CD4-positive, alpha-beta T cell treated with Interleukin-1 beta for 1 hour (primary cell): ENCODE measurements at places on chromosomes 1 and 21.

DNA sequence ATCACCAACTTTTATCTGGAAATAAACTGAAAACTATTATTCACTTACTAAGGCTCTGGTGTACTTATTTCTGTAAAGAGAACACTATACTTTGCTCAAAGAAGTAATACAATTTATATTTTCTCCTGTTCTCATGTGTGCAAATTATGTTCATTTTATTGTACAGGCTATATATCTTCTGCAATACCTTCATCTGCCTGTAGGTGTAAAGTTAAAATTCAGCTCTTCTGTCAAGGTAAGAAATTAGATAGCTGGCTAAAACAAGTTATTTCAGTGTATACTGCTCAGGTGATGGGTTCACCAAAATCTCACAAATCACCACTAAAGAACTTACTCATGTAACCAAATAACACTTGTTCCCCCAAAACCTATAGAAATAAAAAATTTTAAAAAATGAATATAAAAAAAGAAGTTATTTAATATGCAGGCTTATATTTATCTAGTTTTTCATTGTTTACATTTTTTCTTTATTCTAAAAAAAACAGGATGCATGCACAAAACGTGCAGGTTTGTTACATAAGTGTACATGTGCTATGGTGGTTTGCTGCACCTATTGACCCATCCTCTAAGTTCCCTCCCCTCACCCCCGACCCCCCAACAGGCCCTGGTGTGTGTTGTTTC lies 81.5 kb downstream of the PTGER3 start:
- DNase-seq = no peak

GRCh38 chr1:159839116-159839849 lies 12.6 kb downstream of the SLAMF8 start:
- DNase-seq = no peak

DNA sequence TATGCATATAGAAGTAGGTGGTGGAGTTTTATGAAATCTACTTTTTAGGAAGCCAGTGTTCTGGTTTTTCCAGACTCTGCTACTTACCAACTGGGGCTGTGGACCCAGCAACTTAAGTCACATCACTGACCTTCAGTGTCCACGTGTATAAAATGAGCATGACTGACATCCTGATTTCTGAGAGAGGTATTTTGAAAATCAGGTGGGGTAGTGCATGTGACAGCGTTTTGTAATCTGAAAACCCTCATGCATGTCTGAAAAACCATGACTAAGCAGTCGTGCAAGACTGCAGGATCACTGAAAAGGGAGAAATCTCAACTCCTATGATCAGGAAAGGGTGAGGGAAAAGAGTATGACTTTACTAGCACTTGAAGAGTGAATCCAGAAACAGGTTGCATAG lies 26.1 kb downstream of the CR1L start:
- DNase-seq = no peak

- DNase-seq = no peak
Observed at GRCh38 chr1:91065337-91065736, 43.5 kb upstream of the ZNF644 start.

GRCh38 chr21:29096218-29097015 lies 23.0 kb upstream of the CCT8 start:
- DNase-seq = no peak

- no peak for DNase-seq
Observed at GRCh38 chr1:45107782-45108181, 95.7 kb downstream of the UROD start.
